ENCODE measurements at places on chromosomes 2 and 18.

GRCh38 chr18:40347261-40347660 lies 1607.8 kb upstream of the PIK3C3 start:
- DNase-seq = no peak

- no peak for DNase-seq
Measured at GRCh38 chr2:188187726-188188125, 103.9 kb upstream of the GULP1 start.

GRCh38 chr18:55447672-55448018 lies 140.3 kb downstream of the TCF4 start:
- no peak for DNase-seq

DNA sequence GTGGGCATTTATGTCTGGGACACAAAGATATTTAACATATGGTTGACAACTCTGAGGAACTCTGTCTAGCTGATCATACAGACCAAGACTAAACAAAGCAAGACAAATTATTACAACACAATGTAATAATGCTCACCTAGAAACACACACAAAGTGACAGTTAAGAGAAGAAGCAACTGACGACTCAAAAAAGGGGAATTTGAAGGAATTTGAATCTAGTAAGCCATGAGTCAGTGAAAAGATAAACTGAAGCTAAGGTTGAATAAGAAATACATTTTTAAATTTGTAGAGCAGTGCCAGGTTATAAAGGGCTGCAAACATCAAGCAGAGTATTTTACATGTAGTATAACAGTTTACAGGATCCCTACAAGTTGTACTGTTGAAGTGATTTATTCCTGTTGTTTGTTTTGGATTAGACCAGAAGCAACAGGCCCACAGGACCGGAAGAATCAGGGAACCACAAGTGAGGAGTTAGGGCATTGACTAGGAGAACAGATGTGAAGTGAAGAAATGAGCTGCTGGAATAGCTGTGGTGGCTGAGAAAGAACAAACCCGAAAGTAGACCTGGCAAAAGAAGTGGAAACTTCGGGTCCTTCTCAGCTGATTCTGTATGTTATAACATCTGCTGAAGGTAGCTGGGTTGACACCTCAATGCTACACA lies 35.6 kb downstream of the IFIH1 start:
- DNase-seq = no peak

- DNase-seq = no peak
Measured at GRCh38 chr18:73087282-73087977, 219.6 kb upstream of the NETO1 start.

- no peak for DNase-seq
Measured at GRCh38 chr2:68911709-68912108, 40.5 kb upstream of the BMP10 start.

GRCh38 chr2:226489775-226490541 lies 309.7 kb downstream of the IRS1 start:
- peak; percentile 70 for DNase-seq

GRCh38 chr2:37637190-37637860 lies 34.1 kb downstream of the CDC42EP3 start:
- DNase-seq = no peak

GRCh38 chr18:41042866-41043265 lies 912.2 kb upstream of the PIK3C3 start:
- DNase-seq = no peak

DNA sequence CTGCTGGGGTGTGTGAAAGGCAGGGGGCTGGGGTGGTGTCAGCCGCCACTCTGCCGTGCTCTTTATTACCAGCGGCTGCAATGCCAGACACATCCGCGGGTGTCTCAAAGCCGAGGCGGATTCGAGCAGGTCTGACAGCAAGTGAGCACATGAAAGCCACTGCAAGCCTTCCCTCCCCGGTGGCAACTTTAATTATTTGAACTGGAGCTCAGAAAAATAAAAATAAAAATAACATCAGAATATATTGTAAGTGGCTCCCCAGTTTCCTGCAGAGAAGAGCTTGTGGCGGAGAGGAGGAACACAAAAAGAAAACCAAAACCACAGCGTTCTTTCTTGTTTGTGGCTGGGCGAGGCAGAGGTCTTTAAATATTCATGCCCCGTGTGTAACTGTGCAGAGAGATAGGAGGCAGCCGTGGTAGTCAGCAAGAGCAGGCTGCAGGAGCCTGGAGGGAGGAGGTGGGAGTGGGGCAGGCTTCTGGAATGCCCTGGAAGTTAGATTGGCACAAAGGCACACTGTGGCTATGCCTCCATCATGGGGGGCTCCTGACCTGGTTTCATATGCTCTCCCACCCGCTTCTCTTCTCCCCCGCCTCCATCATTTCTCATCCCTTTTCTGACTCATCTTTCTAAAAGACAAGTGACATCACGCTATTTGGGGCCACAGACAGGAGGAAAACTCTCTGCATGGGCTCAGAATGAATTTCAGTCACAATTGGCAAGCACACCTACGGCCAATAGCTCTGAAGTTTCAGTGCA lies 199.8 kb downstream of the CLIP4 start:
- no peak for DNase-seq

DNA sequence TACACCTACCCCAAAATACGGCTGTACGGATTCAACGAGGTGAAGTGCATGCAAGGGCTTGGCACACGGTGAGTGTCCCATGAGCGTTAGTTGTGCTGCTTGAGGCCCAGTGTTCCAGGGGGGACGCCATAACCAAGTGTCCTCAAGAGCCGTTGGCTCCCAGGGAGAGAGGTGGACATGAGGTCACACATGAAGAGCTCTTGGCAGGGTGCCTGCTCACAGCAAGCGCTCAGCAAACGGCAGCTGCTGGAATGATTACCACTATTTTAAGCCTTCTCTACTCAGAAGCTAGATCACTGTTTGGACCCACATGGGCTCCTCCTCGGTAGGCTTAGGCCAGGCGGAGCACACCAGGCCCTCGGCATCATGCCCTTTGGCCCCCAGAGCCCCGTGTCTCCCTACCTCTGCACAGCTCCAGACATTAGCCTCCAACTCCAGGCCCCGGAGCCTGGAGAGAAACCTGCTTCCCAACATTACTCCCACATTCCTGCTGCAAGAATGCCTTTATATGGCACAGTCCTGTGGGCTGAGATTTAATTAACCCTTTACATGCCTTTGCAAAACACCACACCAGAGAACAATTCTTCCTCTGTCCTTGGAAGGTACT lies 68.4 kb upstream of the PPP1CB start:
- DNase-seq = peak; percentile 44

- DNase-seq = no peak
Measured at GRCh38 chr2:217535957-217536708, 466.7 kb downstream of the TNS1 start.

GRCh38 chr2:79084495-79085135 lies 3.2 kb downstream of the REG1B start:
- DNase-seq = no peak

- no peak for DNase-seq
Measured at GRCh38 chr18:22608847-22609246, 191.1 kb upstream of the CTAGE1 start.

- no peak for DNase-seq
Measured at GRCh38 chr2:236955521-236956030, 130.1 kb upstream of the COPS8 start.

- no peak for DNase-seq
Measured at GRCh38 chr2:105768176-105768575, 23.5 kb downstream of the NCK2 start.

GRCh38 chr2:26088038-26088643 lies 54.3 kb downstream of the RAB10 start:
- peak; percentile 65 for DNase-seq

GRCh38 chr2:72316774-72317173 lies 169.1 kb upstream of the CYP26B1 start:
- no peak for DNase-seq

All from GM03348 (cell line).